NCI-H345 (cell line): ENCODE measurements at places on chromosomes 12 and 14.

DNA sequence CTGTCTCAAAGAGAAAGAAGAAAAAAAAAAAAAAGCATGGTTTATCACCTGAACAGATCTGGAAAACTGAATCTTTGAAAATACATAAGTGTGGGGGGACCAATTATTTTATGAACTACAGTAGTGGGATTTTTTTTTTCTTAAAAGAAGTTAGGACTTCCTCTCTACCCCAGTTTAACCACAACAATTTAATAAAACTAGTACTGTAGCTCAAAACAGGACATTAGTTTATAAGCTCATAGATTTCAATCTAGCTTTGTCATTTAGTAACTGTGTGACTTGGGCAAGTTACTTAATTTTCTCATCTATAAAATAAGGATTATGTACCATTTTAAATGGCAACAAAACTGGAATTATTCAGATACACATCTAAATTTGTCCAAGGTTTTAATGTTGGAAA, 23.5 kb upstream of the ARID4A start:
- DNase-seq, result no peak

GRCh38 chr12:76142305-76142704, 57.8 kb upstream of the NAP1L1 start:
- DNase-seq, result peak; percentile 6

GRCh38 chr12:93954166-93955112, 193.9 kb upstream of the PLXNC1 start:
- DNase-seq, result no peak

DNA sequence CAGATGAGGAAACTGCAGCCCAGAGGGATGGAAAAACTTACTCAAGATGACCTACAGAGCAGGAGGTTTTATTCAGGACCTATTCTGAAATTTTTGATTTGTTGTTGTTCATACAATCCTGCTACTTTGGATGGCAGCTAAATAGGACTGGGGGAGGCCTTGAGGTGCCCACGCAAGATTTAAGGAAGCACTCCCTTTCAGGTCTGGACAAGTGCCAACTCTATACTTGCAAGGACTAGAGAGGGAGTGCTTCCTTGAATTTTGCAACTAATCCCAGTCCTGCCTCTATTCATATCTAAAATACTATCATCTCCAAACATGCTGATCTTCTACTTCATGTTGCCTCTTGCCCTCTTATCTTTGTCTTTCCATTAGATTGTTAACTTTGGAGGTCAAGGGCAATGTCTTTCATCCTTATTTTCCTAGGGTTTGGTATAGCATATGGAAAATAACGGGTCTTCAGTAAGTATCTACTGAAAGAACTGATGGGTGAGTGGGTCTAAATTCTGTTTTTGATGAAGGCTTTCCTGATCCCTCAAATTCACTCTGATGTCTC, 28.6 kb upstream of the PPM1H start:
- DNase-seq, result no peak

- no peak for DNase-seq
Measured at GRCh38 chr12:12474931-12475795, 87.5 kb downstream of the DUSP16 start.

DNA sequence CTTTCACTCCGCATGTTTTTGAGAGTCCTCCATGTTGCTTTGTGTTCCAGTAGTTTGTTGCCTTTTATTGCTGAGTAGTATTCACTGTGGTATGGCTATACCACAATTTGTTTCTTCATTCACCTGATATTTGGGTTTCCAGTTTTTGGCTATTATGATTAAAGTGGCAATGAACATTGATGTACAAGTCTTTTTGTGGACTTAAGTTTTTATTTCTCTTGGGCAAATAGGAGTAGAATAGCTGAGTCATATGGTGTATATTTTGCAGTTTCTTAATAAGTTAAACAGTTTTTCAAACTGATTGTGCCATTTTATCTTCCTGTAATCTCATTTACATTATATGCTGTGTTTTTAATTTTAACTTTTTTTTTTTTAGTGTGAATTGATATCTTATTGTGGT, 16.2 kb downstream of the ADIPOR2 start:
- DNase-seq, result no peak
